Trophoblast cell (in vitro differentiated cells and primary cell): ENCODE measurements at places on chromosomes 5 and 9.

GRCh38 chr5:14420101-14420811 is 161.3 kb upstream of the OTULINL start:
- DNase-seq, result no peak

GRCh38 chr5:135319458-135319857 is 79.6 kb downstream of the MACROH2A1 start:
- no peak for DNase-seq

DNA sequence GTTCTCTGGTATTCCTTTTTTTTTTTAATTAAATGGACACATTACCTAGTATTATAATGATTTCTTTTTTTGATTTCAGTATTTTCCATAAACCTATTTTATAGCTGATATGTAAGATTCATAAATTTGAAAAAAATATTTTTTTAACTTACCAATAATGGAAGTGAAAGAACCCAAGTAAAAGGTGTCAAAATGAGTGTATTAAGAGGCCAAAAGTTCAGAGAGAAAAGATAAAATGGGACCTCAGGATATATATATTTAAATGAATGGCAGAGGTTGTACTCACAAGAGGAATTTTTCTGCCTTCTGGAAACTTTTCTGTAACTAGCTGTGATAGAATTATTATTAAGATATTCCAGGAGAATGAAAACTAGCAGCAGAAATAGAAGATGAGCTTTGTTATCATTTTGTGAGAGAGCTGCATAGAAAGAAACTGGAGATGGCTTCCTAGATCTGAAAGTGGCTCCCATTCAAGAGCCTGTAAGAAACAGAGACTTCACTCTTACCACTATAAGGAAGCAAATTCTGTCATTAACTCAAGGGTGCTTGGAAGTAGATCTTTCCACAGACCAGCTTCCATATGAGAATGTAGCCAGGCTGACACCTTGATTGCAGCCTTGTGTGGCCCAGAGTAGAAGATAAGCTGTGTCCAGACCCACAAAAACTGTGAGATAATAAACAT is 91.7 kb downstream of the MRPS30 start:
- no peak for DNase-seq

DNA sequence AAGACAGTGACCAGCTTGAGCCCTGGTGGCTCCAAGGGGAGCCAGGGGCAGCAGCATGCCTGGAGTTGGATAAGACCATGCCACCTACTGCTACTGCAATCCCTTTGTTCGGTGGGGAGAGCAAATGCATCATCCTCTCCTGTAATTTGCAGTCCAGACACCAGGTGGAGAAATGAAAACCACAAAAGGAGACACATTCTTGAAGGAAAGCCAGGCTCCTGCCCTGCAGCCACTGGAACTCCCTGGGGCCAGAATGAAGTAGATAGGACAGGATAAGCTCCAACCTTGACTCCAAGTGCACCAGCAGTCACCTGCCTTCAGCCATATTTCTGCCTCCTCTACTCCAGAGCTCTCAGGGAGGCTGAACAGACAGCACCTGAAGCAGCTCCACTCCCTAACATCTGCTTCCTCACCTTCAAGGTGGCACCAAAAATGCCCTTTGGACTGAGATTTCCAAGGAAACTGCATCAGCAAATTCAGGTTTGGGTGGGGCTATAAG is 65.1 kb upstream of the IQGAP2 start:
- peak; percentile 88 for DNase-seq

GRCh38 chr5:101153526-101153925 is 250.4 kb upstream of the ST8SIA4 start:
- no peak for DNase-seq

GRCh38 chr5:53392073-53392472 is 88.4 kb upstream of the FST start:
- DNase-seq, result no peak

- DNase-seq, result no peak
These were observed 1.7 kb downstream of the SNCB start for GRCh38 chr5:176628406-176629228.

DNA sequence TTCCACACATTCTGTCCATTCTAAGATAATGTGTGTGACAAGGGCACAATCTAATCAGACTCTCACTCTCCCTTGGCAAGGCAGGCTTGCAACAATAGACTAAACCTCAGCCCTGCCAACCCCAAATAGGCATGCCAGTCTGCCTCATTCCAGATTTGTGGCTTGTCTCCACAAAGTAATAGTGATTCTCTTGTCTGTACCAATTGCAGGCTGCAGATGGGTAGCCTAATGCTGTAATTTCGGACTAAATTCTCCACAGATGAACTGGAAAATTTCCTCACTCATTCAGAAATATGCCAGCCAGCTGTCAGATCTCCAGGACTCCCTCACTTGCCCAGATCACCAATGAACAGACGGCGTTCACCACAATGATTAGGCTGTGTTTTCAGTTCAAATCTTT is 413.6 kb downstream of the ELAVL2 start:
- DNase-seq, result no peak

DNA sequence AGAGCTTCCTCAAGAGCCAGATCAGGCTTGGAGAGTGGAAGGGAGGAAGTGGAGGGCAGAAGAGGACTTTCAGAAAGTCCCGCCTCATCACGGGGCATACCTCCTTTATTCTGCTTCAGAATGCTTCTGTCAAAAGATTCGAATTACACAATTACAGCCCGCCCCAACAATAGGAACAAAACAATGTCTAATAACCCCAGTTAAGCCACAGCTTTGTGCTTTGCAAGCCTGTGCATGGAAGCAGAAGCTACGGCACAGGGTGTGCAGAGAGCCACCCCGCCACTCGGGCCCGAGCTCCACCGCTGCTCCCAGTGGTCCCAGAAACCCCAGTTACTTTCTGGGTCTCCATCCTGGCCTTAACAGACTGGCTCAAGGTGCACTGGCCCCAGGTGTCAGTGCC is 23.5 kb downstream of the HNRNPH1 start:
- peak; percentile 16 for DNase-seq

- DNase-seq, result peak; percentile 31
These were observed 391.6 kb upstream of the CHD1 start for GRCh38 chr5:99320436-99320835.

DNA sequence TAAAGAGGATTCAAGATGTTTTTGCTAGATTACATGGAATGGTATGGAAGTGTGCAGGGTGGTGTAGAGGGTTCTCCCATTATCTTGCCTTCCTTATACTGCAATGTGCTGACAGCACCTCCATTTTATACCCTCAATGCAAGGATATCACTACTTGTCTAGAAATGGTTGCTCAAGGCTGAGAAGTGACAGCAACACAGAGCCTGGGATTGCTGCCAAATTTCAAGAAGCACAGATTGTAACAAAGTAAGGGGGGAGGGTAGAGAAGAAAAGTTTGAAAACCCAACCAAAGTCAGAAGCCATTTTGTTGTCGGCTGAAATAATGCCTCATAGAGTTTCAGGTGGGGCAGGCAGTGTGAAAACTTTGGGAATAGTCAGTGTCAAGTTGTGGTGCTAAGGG is 29.8 kb downstream of the PCDHAC2 start:
- DNase-seq, result no peak

DNA sequence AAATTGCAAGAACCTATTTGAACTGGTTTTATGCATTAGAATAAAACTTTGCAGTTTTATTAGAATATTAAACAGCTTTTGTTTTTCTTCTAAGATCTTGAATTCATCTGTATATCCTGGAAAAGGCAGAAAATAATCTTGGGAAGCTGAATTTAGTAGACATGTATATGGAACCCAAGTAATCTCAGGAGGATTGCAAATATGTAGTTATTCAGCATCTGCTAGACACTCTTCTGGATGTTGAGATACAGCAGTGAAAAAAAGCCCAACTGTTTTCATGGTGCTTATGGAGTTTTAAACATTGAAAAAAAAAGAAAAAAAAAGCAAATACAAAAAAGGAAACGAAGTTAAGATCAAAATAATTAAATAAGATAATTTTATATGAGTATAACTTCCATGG is 922.2 kb upstream of the SEMA6A start:
- no peak for DNase-seq

- no peak for DNase-seq
These were observed 13.3 kb downstream of the MBLAC2 start for GRCh38 chr5:90461288-90461687.

- DNase-seq, result peak; percentile 85
These were observed 147.5 kb upstream of the FGF10 start for GRCh38 chr5:44536650-44537260.

GRCh38 chr5:119743927-119744326 is 114.6 kb downstream of the FAM170A start:
- peak; percentile 45 for DNase-seq

GRCh38 chr9:35515766-35516165 is 25.9 kb downstream of the RUSC2 start:
- DNase-seq, result peak; percentile 87

- DNase-seq, result no peak
These were observed 379.2 kb upstream of the CDH18 start for GRCh38 chr5:20367178-20367577.

GRCh38 chr5:6713274-6714225 is at the start of gene TENT4A:
Gene TENT4A, plus strand, starts transcription at chr5:6713432. Its CDS starts 552 bp downstream, at chr5:6713984.
- DNase-seq, result peak; percentile 29

- no peak for DNase-seq
These were observed 92.5 kb upstream of the NFIB start for GRCh38 chr9:14406463-14406862.

- no peak for DNase-seq
These were observed 70.0 kb downstream of the LMNB1 start for GRCh38 chr5:126846744-126847455.

- no peak for DNase-seq
These were observed 1205.2 kb upstream of the DMAC1 start for GRCh38 chr9:9004810-9005209.

DNA sequence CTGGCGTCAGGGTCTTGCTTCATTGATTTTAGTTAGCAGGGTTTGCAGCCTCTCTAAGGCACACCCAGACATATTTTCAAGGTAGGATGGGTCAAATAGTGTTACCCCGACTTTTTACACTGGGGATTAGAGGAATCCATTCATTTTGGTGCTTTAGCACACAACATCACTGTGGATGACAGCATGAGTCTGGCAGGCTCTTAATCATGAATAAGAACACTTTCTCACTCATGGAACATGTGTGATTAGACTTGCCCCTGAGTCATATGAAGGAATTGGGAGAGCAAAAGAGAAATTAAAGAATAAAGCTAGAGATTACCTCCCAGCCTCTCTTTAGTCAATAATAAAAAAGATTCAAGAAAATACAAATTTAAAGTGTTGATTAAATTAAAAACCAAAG is 175.6 kb downstream of the SEMA5A start:
- no peak for DNase-seq

- DNase-seq, result no peak
These were observed 34.8 kb downstream of the DYNC2I2 start for GRCh38 chr9:128621730-128622455.

GRCh38 chr5:444226-444625 is 1.2 kb downstream of the EXOC3 start:
- no peak for DNase-seq

- no peak for DNase-seq
These were observed 8.2 kb upstream of the DOCK8 start for GRCh38 chr9:206481-206880.

- no peak for DNase-seq
These were observed 26.3 kb downstream of the AHRR start for GRCh38 chr5:347712-348284.

DNA sequence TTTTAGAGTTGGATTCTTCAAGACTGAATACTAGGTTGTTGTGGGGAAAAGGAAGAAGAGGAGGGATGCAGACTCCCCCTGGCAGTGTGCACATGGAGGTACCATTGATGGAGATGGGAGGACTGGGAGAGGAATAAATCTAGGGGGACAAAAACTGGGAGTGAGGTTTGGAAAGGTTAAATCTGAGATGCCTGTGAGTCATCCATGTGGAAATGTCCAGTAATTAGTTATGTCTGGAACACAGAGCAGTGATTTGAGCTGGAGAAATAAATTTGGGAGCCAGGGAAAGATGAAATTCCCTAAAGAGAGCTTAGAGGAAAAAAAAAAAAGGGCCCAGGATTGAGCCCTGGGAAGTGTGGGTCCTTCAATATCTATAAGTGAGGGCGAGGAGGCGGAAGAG is 8.0 kb upstream of the CCIN start:
- no peak for DNase-seq

DNA sequence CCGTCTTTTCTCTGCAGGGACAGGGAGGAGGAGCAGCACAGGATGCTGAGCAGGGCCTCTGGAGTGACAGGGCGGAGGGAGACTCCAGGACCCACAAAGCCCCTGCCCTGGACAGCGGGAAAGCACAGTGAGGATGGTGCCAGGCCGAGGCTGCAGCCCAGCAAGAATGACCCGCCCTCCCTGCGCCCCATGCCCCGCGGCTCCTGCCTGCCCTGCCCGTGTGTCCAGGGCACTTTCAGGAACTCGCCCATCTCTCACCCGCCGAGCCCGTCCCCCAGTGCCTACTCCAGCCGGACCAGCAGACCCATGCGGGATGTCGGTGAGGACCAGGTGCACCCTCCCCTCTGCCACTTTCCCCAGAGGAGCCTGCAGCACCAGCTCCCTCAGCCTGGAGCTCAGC is 9.1 kb upstream of the EXOC3 start:
- DNase-seq, result no peak

DNA sequence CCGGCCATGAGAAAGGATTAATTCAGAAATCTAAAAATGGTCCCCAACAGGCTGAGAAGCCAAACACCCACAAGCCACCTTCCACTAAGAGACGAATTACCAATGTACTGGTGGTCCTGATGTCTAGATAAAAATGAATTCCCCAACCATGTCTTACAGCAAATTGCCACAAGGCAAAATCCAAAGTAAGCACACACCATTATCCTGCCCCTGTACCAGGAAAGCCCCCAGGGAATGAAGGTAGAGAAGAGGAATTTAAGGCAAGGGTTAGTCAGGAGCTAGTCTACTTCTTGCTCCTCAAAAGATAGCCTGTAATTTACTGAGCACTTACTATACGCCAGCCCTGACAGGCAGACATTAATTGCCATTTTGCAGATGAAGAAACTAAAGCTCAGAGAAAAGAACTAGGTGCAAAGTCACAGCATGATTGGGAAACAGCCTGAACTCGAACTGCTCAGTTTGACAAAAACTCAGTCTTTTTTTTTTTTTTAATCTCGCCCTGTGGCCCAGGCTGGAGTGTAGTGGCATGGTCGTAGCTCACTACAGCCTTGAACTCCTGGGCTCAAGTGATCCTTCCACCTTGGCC is 64.3 kb downstream of the RAPGEF1 start:
- peak; percentile 86 for DNase-seq

- DNase-seq, result peak; percentile 57
These were observed 192.4 kb downstream of the ARHGEF28 start for GRCh38 chr5:73818357-73818756.

DNA sequence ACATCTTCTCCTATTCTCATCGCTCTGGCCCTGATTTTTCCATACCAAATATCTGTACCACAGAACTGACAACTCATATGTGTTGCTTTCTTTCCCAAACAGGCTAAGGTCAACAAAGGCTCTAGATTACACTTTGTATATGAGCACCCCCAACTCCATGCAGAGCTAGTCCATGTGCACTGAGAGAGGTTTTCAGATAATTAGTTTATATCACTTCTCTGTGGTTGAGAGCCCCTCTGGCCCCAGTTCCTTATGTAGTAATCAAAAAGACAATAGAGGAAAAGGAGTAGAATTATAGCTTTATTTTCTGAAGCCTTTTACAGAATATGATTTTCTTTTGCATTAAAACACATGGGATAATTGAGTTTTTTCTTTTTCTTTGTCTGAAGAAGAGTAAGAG is 120.0 kb downstream of the TRIO start:
- DNase-seq, result no peak
